ENCODE measurements at places on chromosomes 12 and 14.
A peak's percentile ranks its signal among the peaks of the same experiment; 100 is the strongest.

DNA sequence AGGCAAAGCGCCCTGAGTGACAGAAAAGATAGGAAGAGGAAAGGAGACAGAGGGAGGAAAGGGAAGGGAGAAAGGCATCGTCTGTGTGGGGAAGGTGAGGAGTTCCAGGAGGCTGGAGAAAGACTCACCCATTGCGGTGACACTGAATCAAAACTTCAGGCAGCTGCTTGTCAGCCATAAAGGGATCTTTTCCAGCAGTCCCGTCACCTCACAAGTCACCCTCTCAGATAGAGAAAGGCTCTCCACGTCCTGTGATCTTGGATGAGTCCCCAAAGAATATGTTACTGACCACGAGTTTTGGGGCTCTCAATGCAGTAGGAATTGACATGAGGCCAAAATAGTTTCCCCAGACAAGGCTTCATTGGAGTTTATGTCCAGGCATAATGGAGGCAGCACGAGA, 9.8 kb upstream of the GMFB start:
- no peak for DNase-seq

DNA sequence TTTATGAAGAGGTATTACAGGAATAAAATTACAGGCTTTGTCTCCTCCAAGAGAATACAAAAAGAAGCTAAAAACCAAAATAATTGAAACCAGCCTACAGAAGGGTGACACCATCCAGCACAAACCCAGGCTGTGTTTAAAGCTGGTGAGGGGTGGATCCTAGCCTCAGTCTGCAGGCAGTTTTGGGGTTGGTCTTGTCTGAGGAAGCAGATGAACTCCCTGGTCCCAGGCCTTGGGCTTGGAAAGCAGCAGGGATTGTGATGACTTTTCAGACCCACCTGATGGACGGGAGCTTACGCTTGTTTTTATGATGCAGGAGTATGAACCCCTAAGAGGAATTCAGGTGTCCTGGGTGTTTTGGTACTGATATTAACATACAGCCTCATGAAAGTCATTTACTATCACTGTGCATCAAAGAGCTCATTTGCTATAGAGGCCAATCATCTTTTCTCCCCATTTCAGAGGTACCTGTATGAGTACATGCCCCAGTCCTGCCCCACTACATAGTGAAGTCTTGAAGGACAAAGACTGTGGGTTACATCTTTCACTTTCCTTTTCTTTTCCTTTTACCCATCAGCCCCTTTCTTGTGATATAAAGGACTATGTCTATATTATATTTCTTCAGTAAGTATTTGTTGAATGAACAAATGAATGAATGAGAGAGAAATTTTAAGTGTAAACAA, 18.1 kb downstream of the PRICKLE1 start:
- no peak for DNase-seq

GRCh38 chr12:81141217-81141616, 63.3 kb downstream of the ACSS3 start:
- peak; percentile 7 for DNase-seq

- no peak for DNase-seq
Observed at GRCh38 chr12:119255314-119255713, 76.6 kb downstream of the HSPB8 start.

DNA sequence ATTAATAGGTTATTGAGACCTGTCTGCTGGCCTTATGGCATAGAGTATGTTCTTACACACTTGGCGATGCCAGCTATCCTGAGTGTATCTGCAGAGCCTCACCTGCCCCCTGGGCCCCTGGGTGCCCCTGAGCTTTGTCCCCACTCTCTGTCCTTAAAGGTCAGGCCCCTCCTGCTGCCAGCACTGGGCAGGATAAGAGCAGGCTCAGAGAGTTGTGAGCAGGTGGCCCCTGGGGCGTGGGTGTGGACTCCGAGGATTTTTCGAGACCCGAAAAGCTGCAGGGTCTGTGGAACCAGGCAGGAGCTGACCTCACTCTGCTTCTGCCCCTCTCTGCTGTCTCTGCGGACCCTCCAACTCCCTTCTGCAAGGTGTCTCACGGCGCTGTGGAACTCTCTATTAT, 8.2 kb downstream of the HIP1R start:
- no peak for DNase-seq

DNA sequence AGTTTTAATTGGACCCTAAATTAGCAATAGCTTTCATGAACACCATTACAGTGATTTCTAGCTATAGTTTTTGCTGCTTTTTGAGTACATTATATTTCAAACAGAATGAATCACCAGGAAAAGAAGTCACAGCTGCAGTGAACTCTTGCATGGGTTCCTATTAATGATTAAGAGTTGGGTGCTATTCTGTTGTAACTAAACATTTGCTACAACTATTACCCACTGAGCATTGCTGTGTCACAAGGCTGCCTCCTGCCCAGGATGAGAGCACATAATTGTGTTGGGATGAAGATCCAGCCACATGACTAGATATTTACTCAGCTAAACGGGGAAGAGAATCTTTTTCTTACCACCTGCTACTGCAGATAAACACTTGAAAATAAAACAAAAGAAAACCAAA, 152.7 kb downstream of the GXYLT1 start:
- DNase-seq, result no peak

DNA sequence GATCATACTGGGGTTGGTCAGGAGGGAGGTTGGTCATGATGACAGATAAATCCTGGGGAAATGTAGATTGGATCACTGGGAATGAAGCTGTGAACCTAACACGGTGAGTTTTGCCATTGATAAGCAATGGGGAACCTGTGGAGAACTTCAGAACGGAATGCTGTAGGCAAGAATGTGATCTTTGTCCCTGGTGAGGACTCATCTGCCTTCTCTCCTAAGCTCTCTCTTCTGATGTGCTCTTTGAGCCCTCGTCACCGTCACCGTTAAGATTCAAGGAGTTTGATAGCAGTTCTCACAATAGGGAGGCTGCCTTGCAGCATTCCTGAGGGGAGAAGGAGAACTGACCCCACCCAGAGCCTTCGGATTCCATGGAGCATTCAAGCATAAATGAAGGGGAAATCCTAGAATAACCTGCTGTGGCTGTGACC, 217.6 kb downstream of the ANO6 start:
- peak; percentile 84 for DNase-seq

DNA sequence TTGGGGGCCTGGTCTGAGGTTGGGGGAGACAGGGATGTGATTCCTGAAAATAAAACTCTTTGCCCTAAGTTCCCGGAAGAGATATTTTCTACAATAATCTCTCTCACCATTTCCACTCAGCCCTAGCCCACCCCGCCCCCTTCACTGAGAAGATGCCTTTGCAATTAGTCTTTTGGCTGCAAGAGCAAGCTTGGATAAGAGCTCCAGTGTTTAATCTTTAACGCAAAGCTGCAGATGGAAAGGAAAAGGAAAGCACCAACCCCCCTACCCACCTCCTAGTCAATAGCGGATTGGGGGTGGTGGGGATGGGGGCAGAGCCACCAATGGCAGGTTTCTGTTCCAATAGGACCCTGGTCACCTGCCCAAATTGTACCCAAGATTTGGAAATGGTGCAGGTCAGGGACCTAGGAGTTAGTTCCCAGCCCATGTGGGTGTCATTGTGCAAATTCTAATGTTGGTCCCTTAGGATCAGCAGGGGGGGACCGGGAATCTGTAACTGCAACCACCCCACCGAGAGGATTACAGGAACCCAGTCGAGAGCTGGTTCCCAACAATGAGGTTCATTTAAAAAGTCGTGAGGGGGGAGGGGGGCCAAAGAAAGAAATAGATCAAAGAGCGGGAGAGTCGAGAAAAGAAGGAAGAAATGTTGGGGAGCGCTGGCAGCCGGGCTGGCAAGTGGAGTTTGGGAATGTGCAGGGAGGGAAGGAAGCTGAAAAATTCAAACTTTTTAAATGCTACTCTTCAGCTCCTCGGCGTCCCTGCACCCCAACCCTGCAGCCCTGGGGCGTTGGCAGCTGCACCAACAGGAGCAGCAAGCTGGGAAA, 1.6 kb downstream of the ZFP36L1 start:
- peak; percentile 76 for DNase-seq

DNA sequence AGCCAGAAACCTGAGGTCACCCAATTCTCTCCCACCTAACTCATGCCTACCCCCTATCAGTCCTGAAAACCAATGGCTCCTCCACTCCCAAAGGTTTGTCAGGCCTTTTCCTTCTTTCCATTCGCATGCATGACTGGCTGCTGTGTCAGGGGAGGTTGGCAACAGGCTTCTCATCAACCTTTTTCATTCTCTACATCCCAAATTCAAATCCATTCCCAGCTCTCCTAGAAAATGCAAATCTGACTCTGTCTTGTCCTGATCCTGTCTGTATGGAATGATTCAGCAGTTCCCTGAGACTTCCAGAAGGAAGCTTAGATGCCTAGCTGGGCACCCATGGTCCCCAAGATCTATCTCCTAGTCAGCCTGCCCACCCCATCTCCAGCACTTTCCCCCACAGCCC, 5.0 kb upstream of the CTDSP2 start:
- DNase-seq, result no peak

GRCh38 chr14:94685681-94686485, 73.7 kb downstream of the SERPINA3 start:
- DNase-seq, result no peak

Measured in neural progenitor cell (in vitro differentiated cells).